ENCODE measurements at places on chromosomes 16 and 17.

DNA sequence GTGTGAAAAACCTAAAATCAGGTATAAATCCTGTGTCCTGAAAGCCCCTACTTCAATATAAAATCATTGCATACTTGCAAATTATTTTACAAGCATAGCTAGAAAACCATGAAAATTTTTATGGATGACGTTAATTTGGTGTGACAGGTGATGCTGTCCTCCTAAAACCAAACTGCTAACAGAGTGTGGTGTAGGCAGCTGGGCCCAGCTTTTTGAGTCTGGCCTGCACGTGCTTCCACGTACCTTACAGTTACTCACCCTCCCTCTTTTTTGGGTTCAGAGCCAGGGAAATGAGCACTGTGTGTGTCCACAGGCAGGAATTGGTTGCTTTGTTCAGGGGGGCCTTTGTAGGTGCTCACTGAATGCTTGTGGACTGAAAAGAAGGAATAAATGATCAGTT lies 36.4 kb downstream of the CLEC16A start:
- no peak for ATAC-seq

GRCh38 chr16:15051387-15051951 lies 4.4 kb downstream of the NTAN1 start:
- no peak for ATAC-seq

DNA sequence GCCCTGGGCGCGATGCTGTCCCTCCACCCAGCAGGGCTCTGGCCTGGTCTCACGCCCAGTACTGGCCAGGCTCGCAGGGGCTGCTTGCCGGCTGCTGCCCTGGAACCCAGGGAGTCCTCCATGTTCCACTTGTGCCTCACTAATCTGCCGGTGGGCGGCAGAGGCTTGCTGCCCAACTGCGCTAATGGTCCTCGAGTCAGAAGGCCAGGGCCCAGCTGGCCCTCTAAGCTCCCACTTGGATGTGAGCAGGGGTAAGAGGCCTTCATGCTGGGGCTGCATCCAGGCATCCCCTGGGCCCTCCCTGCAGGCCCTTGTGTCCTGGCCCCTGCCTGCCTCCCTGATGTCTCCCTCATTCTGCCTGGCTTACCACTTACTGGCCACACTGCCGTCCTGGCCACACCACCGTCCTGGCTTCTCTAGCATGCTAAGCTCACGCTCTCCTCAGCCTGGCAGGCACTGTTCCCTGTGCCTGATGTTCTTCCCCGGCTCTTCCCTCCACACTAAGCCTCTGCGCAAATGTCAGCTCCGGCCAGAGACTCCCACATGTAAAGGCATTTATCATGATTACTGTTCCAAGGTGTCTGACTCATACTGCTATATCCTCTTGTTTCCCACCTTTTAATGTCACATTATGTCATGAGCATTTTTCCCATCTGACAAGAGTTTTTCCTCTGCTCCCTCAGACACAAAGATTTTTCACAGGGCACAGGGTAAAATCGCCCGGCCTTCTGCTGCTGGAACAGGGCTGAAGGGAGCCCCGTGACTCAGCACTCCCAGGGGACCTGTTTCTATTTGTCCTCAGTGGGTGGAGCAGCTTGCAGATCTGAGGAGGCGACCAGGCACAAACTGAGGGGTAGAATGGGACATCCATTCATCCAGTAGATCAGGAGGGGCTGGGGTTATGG lies 15.9 kb downstream of the B9D1 start:
- no peak for ATAC-seq

GRCh38 chr17:76239538-76240274 lies 587 bp downstream of the RNF157 start:
- ATAC-seq: peak; percentile 14

- no peak for ATAC-seq
These were observed 374.3 kb upstream of the GOT2 start for GRCh38 chr16:59108374-59108773.

DNA sequence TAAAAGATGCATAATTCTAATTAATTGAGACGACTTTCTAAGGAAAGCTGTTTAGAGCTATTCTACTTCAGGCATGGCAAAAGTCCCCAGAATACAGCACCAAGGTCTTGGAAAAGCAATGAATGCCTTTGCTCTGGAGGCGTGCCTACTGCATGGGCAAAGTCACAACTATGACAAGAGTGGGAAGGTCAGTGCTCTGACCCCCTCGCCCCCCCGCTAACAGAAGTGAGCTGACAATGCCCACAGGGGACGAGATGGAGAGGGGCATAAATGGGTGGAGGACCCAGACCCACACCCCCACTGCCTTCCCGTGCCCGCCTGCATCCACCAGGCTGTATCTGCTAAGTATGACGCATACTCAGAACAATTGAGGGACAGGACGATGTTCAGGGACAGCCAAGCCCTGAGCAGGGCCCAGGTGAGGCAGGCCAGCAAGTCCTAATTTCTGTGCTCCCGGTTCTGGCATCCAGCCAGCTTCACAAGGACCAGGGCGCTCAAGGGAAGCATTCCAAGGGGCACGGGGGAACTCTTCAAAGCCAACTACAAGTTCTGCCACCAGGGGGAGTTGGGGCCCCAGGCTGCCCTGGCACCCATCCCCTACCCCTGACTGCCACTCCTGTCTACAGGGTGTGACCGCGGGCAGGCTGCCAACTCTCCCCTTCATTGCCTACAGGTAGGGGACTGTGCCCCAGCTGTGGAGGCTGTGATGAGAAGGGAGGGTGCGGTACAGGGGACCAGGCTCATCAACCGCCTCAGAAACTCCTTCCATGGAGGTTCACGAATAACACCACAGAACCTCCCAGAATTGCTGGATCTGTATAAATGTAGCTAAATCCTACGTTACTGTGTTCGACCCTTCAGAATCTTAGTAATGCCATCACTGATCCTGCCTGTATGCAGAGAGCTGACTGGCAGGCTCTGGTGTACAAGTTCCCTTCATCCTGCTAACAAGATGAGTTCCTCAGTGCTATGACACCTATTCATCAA lies 20.8 kb downstream of the NPRL3 start:
- ATAC-seq: peak; percentile 55

Data from activated T-helper 17 cell treated with anti-CD3 and anti-CD28 coated beads, Interleukin-2, amount 50 U/mL, for 72 hours (primary cell).